Activated T-helper 9 cell treated with anti-CD3 and anti-CD28 coated beads, Interleukin-2, amount 50 U/mL, for 16 hours (primary cell): ENCODE measurements at places on chromosomes 11 and 22.

DNA sequence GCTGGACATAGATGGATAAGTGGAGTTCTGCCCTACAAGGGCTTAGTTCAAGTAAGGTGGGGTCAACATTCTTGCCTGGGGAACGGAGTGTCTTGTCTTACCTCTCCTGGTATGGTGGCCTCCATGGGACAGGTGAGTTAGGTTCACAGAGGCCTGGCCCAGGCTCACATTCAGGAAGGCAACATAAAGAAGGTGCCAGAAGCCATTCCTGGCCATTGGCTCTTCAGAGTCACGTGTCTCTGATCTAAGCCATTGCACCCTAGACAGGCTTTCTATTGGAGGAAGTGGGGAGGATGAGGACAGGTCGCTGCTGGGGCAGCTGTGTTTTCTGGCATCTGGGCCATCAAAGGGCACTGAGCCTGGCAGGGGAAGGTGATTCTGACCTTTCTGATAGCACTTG is 14.8 kb downstream of the LMO2 start:
- DNase-seq, result no peak

DNA sequence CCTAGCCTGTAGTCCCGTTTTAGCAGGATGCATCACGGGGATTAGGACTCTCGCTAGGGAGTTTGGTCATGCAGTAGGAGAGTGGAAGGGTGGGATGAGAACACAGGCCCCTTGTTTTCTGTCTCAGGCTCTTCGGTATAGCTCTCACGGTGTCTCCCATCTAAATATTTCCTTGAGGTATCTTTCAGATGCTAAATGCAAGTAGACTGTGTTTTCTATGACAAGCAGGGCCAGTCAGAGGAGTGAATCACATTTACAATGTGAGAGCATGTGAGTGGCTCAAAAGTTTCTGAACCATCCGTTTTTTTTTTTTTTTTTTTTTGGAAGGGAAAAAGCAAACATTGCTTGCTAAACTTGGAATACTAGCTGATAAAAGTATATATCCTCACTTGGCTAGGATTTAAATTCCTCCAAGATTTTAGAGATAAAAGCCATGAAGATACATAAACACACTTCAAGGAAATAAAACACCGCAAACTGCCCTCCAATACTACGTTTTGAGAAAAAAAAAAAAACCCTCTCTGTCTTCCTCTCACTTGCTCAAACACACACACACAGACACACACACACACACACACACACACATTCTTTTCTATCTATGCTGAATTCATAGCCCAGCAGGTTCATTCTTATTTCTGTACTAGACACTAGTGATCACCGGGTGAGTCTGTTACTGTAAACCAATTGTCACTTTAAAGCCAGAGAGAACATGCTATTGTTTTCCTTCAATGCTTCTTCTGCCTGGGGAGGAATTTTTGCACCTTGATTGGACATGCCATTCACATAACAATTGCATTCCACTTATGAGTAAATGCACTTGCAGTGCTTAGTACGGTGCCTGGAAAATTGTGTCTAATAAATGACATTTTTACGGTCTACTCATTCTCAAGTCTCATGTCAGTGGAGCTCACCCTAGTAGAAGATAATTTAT is 224.6 kb upstream of the CCDC90B start:
- no peak for DNase-seq

GRCh38 chr22:46381142-46381541 is 45.6 kb downstream of the TRMU start:
- no peak for DNase-seq

- no peak for DNase-seq
These were observed 12.4 kb downstream of the ACO2 start for GRCh38 chr22:41481131-41481830.

DNA sequence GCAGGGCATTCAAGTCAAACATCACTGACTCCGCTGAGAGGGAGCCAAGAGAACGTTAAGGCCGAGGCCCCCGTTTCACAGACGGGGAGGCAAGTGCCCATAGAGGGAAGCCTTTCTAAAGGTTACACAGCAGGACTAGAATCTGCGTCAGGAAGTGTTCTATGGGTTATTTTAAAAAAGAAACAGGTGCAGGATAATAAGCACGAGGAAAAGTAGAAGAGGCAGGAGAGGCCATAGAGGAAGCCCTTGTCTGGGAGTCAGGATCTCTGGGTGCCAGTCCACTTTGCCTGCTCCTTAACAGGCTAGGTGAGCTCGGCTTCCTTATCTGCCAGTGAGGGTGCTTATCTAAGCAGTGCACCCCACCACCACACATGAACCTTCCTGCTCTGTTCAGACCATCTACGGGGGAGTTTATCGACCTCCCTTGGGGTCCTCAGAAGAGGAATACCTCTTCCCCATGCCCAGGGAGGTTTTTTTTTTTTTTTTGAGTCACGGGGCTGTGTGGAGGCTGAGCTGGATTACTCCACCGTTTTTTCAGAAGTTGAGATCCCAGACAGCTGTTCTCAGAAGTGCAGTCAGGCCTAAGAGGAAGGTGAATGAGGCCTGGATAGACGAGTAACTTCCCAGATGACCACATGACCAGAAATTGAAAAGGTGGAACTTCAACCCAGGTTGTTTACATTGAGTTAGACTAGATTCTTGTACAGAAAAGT is 1.2 kb upstream of the FCHSD2 start:
- DNase-seq, result no peak

- DNase-seq, result no peak
These were observed 138.0 kb upstream of the POU2AF2 start for GRCh38 chr11:111107501-111107900.

- no peak for DNase-seq
These were observed 5.1 kb downstream of the CASTOR1 start for GRCh38 chr22:30284172-30284571.

GRCh38 chr11:10567446-10567845 is 1.0 kb downstream of the LYVE1 start:
- no peak for DNase-seq

GRCh38 chr22:35834061-35834460 is 116.4 kb downstream of the APOL5 start:
- DNase-seq, result no peak

DNA sequence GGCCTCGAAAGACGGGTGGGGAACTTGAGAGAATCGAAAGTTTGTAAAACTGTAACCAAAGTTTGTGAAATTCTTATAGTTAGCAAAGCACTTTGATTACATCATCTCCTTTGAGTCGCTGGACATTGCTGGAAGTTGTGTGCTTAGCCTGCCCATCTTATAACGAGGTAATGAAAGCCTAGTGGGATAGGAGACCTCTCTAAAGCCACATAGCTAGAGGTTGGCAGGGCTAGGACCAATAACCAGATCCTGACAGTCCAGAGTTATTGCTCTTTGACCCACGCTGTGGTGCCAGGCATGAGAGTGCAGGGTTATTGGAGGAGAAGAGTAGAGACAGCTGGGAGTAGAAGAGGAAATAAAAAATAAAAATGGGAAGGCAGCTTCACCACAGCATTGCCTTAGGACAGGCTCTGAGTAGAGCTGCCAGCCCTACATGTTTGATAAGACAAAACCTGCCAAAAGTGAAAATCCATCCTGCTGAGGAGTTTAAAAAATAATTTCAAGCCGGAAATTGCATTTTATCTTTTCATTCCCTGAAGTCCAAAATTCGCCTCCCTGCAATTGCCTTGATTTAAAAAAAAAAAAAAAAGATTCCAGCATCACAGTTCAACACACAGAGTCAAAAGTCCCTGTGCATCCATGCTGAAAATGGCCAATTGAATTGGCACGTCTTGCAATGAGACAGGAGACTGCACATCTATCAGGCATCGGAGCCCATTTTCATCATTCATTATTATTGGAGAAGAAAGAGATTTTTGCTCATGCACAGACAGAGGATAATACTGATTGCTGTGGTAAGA is 225.5 kb upstream of the POU2AF2 start:
- DNase-seq, result no peak

- no peak for DNase-seq
These were observed 557.9 kb upstream of the ANO5 start for GRCh38 chr11:21634956-21635355.

- no peak for DNase-seq
These were observed 9.4 kb upstream of the RPS3 start for GRCh38 chr11:75389925-75390324.
